ENCODE measurements at places on chromosomes 5 and 9.
A peak's percentile ranks its signal among the peaks of the same experiment; 100 is the strongest.

DNA sequence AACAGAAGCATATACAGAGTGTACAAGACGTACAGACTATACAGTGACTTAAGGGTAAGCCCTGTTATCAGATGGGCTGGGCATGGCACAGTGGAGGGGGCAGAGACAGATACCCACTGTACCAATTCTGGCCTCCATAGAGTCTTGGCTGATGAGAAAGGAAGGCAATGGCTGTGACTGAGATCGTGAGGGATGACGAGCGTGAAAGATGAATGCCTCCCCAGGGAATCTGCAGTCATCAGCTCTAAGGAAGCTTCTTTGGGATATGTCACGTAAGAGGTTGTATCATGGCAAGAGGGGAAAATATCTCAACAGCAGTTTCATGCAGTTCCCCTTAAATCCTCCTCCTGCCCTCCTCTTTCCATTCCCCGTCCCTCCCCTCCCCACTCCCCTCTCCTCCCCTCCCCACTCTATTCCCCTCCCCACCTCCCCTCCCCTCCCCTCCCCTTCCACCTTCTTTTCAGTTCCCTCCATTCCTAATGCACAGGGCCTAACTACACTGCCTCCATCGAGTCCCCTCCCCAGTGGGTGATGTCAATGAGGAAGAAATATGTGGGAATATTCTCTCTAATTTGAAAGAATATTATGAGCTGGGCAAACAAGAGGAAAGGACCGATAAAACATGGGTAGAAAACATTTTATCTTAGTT lies 226.4 kb upstream of the DAP start:
- DNase-seq: no peak

DNA sequence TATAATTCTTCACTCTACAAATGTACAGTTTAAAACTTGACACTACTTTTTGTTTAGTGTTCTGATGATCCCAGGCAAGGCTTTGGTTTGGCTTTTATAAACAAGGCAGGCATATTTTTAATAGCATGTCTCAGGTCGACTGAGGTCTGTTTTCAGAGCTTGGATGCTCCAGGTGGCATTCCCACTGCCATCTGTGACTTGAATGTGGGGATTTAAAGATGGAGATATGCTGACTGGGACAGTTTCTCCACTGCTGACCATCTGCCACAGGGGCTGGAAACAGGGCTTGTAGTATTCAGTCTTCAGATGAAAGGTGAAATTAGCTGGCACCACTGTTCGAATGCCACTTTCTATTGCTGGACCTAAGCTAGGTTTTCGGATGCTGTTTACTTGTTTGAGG lies 1266.2 kb upstream of the CDH18 start:
- DNase-seq: peak; percentile 60

GRCh38 chr5:126806-127205 lies 34.8 kb downstream of the PLEKHG4B start:
- no peak for DNase-seq

- DNase-seq: no peak
Measured at GRCh38 chr9:134364391-134365114, 38.3 kb downstream of the RXRA start.

- DNase-seq: no peak
Measured at GRCh38 chr5:107504424-107504823, 166.3 kb downstream of the EFNA5 start.

DNA sequence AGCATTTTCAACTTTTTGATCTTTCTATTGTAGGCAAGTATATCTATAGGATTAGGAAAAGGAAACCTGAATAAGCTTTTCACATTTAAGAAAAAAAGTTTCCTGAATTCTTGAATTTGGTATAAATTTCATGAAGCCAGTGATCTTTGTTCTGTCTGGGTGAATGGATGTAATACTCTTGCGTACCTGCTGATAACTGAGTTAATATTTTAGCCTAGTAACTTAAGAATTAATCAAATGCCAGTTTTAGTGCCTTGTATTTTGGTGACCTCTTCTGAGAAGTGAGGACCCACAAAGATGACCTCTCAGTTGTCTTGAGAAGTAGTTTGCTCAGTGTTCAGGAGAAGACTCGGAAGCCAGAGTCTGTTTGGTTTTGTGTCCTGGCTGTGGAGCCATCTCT lies 77.9 kb downstream of the UHRF2 start:
- DNase-seq: no peak

DNA sequence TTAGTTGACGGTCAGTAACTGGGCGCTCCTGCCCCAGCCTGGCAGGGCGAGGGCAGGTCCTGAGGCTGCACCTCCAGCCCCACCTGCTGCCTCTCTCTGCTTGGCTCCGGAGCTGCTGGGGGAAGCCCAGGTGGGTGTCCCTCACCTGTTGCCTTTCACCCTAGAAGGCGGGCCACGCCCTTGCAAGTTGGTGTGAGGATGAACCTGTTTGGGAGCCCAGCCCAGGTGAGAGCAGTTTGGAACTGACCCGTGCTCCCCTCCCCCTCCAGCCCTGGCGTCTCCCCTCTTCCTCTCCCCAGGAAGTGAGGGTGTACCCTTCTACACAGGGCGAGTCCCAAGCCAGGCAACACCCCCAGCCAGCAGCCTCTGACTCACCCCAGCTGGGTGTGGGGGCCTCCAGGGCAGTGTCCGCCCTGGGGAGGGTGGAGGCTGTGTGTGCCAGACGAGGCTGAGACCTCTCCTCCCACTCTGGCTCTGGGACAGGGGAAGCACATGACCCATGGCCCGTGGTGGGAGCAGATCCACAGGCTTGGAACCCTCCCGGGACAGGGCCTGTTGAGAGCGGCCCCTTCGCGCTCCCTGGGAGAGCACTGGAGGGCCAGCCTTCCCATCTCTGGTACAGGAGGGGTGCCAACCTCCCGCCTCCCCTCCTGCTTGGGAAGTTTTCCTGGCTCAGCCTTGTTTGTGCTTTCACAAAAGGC lies 10.4 kb downstream of the LRRC8A start:
- no peak for DNase-seq

DNA sequence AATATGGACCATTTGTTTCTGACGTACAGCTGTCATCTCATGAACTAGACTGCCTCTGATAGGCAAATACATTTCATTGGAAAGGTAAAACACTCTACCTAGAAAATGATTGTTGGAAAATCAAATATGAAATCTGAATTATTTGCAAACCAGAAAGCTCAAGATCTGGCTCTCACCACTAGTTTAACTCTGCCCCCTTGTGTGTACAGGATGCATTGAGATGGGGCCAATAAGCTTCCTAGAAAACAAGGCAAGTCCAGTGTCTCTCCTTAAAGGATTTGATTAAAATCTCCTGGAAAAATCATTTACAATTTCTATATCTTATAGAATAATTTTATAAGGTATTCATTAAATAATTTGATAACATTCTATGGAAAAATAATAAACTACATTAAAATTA lies 311.9 kb upstream of the ANKH start:
- DNase-seq: no peak

- no peak for DNase-seq
Measured at GRCh38 chr5:14441641-14442040, 140.0 kb upstream of the OTULINL start.

DNA sequence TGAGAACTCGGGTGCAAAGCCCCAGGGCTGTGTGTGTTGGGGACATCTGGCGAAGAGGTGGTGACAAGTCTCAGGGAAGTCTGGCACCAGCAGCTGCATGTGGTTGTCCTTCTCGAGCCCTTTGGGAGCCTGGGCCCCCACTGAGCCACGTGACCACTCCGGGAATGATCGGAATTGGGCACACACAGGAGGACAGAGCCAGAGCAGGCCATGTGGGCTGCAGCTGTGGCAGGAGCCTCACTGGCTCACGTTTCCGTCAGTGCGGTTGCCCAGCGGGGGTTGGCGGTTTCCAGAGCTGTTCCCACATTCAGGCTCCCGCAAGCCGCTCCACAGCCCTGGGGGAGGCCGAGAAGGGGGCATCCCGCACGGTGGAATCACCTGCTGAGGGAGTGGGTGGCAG lies 6.8 kb upstream of the CEL start:
- no peak for DNase-seq

DNA sequence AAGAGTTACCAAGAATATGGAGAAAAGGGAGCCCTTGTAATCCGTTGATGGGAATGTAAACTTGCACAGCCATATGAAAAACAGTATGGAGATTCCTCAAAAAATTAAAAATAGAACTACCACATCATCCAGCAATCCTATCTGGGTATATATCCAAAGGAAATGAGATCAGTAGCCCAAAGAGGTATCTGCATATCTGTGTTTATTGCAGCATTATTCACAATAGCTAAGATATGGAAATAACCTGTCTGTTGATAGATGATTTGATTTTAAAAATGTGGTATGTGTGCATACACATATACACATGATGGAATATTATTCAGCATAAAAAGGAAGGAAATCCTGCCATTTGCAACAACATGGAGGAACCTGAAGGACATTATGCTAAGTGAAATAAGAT lies 48.3 kb upstream of the EBF1 start:
- DNase-seq: no peak

DNA sequence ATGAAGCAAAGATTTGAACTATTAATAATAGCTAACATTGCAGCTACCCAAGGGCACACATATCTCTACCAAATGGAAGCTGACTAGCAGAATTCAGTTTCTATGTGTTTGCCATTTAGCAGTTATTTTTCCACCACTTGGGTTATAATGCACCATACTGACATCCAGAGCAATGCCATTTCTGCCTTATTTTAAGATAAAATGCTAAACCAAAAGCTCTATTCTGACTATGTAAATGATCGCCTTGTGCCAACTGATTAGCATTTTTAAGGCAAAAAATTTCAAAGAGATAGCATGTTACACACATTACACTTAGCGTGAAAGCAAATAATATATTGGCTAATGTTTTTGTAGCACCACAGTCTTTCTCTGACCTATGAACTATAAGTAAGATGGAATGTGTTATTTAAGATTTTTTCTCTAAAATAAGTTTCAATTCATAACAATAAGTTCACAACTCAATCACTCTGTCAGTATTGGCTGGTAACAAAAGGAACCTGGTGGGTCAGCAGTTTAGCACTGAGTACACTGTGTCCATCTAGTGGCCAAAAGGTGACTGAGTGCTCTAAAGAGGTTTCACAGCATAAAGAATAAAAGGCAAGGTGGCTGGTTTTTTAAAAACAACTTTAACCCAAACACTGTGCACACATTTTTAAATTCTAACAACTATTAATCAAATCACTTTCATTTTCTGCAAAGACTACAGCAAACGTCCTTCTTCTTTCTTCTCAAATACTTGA lies 443.5 kb downstream of the PDE4D start:
- no peak for DNase-seq

GRCh38 chr5:172766287-172767108 lies 4.5 kb downstream of the DUSP1 start:
- no peak for DNase-seq

DNA sequence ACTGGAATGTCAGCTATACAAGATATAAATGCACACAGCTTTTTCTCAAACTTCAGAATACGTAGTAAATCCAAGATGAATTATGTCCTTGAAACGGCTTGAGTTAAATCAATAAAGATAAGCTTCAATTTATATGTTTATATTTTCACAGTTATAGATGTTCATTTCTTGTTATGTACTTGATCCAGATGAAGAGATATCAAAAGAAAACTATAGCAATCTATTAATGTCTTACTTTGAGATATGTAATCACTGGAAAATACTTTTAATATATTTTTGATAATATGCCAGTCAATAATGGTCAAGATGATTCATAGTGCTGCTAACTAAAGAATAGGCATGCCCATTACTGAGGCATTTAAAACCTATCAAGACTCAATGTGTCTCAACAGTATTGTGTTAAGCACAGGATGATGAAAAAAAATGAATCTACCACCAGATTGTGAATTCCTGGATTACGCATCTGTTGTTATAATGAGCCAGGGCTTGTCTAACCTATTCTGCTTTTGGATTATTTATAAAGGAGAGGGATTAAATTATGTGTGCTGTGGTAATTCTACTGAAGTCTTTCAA lies 372.6 kb upstream of the PRR16 start:
- DNase-seq: no peak

DNA sequence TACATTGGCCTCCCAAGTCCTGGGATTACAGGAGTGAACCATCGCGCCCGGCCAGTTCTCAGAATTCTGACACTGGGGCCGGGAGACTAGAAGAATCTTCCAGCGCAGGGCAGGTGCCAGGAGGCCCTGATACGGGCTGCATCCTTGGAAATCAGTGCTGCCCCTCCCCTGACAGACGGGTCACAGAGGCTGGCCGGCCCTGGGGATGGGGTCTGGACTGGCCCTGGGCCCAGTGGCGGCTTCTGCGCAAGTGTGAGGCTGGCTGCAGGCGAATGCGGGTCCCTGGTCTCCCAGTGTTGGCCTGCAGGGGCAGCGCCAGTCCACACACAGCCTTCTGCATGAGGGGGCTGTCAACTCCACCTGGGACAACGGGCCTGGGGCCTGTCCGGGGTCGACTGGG lies 831 bp upstream of the TBC1D9B start:
- peak; percentile 49 for DNase-seq

DNA sequence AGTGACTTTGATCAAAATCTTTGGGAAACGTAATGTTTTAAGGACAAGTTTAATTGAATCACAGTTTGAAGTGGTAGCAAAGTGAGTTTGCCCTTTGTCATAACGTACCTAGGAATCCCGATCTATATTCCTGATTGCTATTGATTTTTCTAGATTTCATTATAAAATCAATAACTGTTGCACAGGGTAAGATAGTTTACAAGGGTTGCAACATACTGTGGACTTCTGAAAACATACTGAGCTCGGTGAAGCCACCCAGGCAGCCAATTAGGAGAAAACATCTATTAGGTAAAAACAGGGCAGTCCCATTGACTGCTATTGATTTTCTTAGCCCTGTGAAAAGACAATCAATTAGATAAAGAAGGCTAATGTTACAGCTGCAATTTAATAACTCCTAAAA lies 659.9 kb downstream of the ISL1 start:
- DNase-seq: no peak

GRCh38 chr5:36389245-36389644 lies 87.5 kb upstream of the RANBP3L start:
- no peak for DNase-seq

- no peak for DNase-seq
Measured at GRCh38 chr5:139177809-139178588, 20.2 kb downstream of the SIL1 start.

DNA sequence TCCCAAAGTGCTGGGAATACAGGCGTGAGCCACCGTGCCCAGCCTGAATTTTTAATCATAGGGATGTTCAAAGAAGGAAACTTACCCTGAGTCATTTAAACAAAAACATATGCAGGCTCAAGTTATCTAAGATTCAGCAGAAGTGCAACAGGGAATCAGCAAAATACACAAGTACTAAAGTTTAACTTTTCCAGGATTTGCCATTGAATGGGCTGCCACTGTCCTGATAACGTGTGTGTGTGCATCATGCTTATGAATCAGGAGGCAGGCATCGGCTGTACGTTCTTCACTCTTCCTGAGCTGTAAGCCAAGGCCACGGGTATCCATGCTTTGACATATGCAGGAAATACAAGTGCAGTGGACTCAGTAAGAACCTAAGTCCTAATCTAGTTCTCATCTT lies 48.8 kb upstream of the FST start:
- no peak for DNase-seq
